T-helper 1 cell treated with Interleukin-12 subunit alpha and Interleukin-12 subunit beta and Interleukin-4 antibody, amounts not matched to agents 30 ng/mL and 1 ng/mL, for 36 hours (primary cell): ENCODE measurements at places on chromosomes 16 and 17. TPM values are rescaled to one million over a fixed set of nuclear protein-coding genes. Genes with fewer than 3 reads are reported as not detected.

The CACNA1G gene
- total RNA-seq, result not detected in 2 replicates

The TSEN54 gene
- total RNA-seq, result 65.2 and 65.9 TPM in 2 replicates

The SGCA gene
- total RNA-seq, result 0.54 and 1.0 TPM in 2 replicates

The APOH gene
- total RNA-seq, result not detected in 2 replicates

The CDH8 gene
- not detected in 2 replicates for total RNA-seq

The MRM1 gene
- total RNA-seq, result 10.3 and 10.6 TPM in 2 replicates

The ALOX12B gene
- total RNA-seq, result 0.29 TPM in 1 of 2 replicates, not detected in the other

The CD300LG gene
- not detected in 2 replicates for total RNA-seq

The PABPN1L gene
- not detected in 2 replicates for total RNA-seq

The HOXB6 gene
- total RNA-seq, result 0.20 and 0.25 TPM in 2 replicates

The NUBP1 gene
- 39.4 and 40.9 TPM in 2 replicates for total RNA-seq

The ADCY7 gene
- total RNA-seq, result 205 and 213 TPM in 2 replicates

The ITGA3 gene
- 23.4 and 23.7 TPM in 2 replicates for total RNA-seq

The DNAH3 gene
- total RNA-seq, result 0.10 TPM in 1 of 2 replicates, not detected in the other

The OR3A3 gene
- total RNA-seq, result not detected in 2 replicates

The CMTM4 gene
- total RNA-seq, result 1.1 and 1.4 TPM in 2 replicates

The TNFSF13 gene
- 6.0 and 6.3 TPM in 2 replicates for total RNA-seq

The FOXC2 gene
- not detected in 2 replicates for total RNA-seq

The EFCAB5 gene
- 1.1 and 1.9 TPM in 2 replicates for total RNA-seq

The MFAP4 gene
- total RNA-seq, result not detected in 2 replicates

The HS3ST2 gene
- not detected in 2 replicates for total RNA-seq

The GSDMA gene
- total RNA-seq, result 2.5 and 2.8 TPM in 2 replicates

The CLEC19A gene
- not detected in 2 replicates for total RNA-seq

The DNASE1L2 gene
- total RNA-seq, result 3.1 and 3.2 TPM in 2 replicates

The CEP112 gene
- 3.0 and 3.5 TPM in 2 replicates for total RNA-seq

The SCGB1C2 gene
- total RNA-seq, result not detected in 2 replicates

The CRK gene
- 20.7 and 21.8 TPM in 2 replicates for total RNA-seq

The LGALS9B gene
- total RNA-seq, result 0.59 TPM in 1 of 2 replicates, not detected in the other

The SLC6A4 gene
- 0.05 TPM in 1 of 2 replicates, not detected in the other for total RNA-seq

The SOST gene
- not detected in 2 replicates for total RNA-seq

The HID1 gene
- total RNA-seq, result 0.61 and 1.2 TPM in 2 replicates

The ZNF200 gene
- total RNA-seq, result 19.6 and 20.1 TPM in 2 replicates

The PLK1 gene
- total RNA-seq, result 73.4 and 78.1 TPM in 2 replicates

The ASPA gene
- total RNA-seq, result not detected in 2 replicates

The CES5A gene
- 0.12 TPM in 1 of 2 replicates, not detected in the other for total RNA-seq

The KCNJ18 gene
- total RNA-seq, result not detected in 2 replicates

The TCAP gene
- total RNA-seq, result 1.6 and 1.7 TPM in 2 replicates

The C17orf78 gene
- not detected in 2 replicates for total RNA-seq

The CCL4L2 gene
- 10.2 and 10.8 TPM in 2 replicates for total RNA-seq

The FAM20A gene
- not detected in 2 replicates for total RNA-seq
